NCI-H1092 treated with DMSO at 0.1 percent for 48 hours (cell line): ENCODE measurements at places on chromosomes 4 and X.

- DNase-seq: no peak
These were observed 120.5 kb downstream of the CAMK2D start for GRCh38 chr4:113641025-113641431.

GRCh38 chr4:184402740-184403383 lies 71.5 kb downstream of the IRF2 start:
- no peak for DNase-seq

DNA sequence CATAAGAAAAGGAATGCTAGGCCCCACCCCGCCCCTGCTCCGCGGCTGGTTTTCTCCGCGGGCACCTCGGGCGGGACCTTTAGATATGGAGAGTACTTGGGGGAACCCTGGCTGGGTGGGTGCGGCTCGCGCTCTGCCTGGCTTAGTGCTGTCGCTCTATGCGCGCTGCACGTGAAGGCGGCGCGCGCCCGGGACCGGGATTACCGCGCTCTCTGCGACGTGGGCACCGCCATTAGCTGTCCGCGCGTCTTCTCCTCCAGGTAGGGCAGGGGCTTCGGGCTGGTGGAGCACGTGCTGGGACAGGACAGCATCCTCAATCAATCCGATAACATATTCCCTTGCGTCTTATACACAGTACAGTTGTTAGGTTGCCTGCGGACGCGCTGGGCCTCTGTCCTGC lies 56.0 kb downstream of the MAGEB10 start:
- DNase-seq: no peak

GRCh38 chrX:115902995-115903394 lies 267.5 kb upstream of the AGTR2 start:
- DNase-seq: no peak

DNA sequence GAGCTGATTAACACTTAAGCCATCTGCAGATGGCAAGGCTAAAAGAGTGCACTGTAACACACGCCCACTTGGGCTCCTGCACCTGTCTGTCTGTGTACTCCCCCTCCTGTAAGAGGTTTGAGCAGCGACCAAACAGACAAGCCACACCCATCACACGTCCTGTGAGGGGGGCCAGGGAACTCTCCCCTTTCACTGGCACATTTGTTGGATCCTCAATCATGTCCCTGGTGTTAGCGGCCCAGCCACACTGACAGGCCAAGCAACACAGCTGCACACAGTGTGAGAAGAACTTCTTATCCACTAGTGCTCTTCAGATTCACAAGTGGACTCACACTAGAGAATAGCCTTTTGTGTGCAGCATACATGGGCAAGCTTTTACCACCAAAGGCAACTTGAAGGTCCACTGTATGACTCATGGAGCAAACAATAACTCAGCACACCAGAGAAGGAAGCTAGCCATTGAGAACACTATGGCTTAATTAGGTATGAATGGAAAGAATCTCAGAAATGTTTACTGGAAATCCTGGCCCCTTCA lies 29.1 kb upstream of the UTP14A start:
- peak; percentile 10 for DNase-seq

- DNase-seq: no peak
These were observed 50.9 kb downstream of the COX18 start for GRCh38 chr4:73018595-73018994.

DNA sequence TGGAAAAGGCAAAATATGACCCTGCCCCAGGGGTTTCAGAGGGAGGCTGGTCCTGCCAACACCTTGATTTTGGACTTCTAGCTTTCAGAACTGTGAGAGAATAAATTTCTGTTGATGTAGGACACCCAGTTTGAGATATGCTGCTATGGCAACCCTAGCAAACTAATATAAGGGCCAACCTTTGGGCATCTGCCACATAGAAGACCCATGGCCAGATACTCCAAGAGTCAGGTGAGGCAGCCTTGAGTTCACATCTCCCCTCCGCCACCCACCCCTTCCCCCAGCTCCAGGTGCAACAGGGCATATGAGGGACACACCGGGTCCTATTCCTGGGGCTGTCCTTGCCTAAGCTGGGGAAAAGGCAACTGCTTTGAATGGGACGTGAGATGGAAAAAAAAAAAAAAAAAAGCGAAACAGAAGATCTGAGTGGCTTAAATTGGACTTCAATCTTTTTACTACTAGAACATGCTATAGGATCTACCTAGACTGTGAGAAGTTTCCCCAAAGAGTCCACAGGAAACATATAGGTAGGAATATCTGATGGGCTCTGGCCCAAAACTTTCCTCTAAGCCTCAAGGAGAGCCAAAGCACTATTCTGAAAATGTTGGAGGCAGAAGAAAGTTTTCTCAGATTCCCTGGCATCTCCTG lies 56.5 kb upstream of the PROM1 start:
- no peak for DNase-seq

DNA sequence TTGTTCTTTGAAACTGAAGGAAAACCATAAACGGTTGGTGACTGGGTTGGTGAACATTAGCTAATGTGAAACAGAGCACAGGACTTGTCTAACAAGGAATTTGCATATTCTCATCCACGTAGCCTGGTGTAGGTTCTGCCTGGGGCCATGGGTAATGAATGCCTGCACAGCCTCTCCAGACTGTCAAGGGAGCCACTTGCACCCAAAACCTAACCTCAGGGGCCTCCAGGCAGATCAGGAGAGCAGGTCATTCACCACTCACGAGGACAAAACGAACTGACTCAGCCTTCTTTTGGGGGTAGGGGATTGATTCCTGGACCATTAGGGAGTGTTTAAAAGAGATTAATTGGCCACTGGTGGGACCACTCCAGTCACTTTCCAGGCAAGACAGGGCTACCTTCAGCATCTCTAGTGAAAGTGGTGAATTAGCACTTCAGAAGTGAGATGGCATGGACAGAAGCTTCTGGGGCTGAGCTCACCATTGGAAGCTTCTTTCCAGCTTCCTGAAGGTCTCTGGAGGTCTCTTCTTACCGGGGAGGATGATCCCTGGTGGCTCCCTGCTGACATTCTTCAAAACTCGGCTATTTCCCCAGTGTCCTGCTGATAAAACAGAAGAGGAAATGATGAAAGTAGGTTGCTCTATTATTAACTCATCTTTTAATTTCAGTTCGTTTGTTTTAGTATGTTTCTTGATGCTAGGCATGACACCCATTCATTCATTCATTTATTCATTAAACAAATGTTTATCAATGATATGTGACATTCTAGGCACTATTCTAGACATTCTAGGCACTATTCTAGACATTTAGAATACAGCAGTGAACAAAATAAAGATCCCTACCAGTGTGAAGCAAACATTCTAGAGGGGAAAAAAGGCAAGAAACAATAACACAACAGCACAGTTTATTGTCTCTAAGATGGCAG lies 104.5 kb upstream of the LNX1 start:
- no peak for DNase-seq

DNA sequence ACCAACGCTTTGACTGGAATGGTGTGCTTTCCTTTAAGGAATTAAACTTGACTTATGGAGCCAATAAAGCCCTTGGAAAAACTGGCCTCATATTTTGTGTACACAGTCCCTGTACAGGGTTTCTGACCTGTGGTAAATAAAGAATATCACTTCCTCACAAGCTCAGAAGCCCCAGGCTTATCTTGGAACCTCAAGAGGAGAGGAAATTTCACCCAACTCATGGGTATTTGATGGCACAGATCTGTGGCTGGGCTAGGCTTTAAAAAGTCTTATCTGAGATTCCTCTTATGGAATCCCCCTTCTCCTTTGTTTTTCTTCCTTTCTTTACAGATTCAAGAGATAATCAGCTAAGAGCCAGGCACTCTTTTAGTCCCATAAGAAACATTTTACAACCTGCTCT lies 89.3 kb upstream of the USP38 start:
- DNase-seq: no peak

- DNase-seq: no peak
These were observed 84.1 kb downstream of the IRF2 start for GRCh38 chr4:184389978-184390900.

DNA sequence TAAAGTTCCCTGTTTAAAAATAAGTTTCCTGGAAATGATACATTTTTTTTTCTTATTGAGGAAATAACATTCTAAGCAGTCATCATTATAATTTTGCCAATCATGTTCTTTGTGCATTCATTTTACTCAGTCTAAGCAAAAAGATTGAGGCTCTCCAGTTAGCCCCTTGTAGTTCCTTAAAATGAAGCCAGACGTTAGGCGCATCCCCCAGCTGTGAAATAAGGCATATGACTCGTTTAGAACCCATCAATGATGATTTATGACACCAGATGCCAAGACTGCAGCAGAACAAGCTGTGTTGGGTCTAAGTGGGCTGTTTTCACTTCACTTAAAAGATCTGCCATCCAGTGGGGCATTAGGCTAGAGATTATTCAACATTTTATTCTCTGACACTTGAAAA lies 17.0 kb downstream of the PDGFC start:
- DNase-seq: no peak

- no peak for DNase-seq
These were observed 5.3 kb upstream of the TRMT2B start for GRCh38 chrX:101057093-101057714.

GRCh38 chrX:80138938-80139337 lies 124.4 kb downstream of the TBX22 start:
- DNase-seq: no peak

DNA sequence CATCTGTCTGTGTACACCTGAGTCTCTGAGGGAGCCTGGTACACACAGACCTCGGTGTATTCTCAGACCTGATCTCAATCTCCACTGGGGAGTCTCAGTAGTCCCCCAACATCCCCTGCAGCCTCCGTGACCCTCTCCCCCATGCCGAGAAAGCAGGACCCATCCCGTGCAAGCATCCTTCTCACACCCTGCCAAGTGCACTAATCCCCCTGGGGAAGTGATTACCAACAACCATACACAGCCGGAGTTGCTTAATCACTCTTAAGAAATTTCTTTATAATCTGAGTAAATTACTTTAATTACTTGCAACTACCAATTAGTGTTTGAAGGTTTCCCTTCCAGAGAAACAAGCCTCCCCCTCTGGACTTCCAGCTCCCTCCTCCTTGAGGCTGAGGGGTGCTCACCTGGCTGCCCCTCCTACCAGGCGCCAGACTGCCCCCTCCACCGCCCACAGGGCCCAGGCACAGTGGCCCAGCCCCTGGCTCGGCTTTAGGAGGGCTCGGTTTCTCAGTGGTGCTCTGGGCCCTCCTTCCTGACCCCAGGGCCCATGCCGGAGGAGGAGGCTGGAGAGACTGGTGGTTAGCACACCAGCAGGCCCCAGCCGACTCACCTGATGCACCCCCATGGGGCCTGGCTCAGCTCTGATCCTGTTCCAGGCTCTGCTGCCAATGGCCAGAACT lies 43.8 kb downstream of the PJA1 start:
- DNase-seq: no peak

DNA sequence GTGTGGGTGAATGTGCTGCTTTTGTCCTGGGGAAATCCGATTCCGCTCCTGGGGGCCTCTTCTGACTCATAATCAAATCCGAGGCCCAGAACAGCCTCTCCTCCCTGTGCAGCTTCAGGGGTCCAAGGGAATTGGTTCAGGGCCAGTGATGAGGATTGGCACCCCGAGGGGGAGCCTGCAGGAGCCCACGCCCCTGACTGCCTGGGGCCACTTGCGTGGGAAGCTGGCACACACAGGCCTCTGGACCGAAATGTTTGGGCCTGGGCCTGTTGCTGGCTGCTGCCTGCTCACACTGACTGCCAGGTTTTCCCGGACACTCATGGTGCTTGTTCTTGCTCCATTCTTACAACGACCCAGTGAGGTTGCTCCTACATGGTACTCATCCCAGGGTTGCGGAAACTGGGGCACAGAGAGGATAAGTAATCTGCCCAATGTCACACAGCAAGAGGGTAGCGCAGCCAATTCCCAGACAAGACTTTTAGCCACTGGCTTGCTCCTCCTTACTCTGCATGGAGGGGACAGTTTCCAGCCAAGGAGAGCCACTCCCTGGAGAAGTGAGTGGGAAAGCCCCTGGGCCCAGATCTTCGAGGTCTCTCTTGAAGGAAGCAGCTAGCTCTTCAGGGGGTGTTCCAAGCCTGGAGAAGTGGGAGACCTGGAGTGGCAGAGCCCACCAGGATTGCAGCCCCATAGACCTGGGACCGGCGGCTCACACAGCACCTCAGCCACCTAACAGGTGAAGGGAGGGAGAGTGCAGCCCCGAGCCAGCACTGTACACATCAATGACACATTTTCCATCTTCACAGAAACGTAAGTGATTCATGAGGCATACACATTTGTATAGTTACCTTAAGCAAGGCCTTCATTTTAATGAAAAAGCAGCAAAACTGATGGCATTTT lies 20.3 kb downstream of the CFAP99 start:
- DNase-seq: no peak

DNA sequence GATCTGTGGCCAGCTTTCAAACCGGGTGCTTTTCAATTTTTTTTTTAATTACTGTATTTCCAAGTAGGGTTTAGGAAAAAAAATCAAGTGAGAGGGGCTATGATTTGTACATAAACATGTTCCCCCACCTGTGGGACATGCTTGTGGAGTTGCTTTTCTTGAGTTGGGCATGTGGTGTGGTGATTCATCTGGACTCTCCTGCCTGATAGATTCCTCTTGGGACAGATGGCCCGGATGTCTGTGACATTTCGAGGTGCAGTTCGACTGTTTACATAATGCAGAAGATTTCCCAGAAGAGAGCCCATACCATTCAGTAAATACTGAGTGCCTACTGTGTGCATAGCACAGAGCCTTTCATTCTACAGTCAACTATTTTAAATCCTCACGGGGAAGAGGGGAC lies 49.9 kb downstream of the DOCK11 start:
- DNase-seq: no peak

DNA sequence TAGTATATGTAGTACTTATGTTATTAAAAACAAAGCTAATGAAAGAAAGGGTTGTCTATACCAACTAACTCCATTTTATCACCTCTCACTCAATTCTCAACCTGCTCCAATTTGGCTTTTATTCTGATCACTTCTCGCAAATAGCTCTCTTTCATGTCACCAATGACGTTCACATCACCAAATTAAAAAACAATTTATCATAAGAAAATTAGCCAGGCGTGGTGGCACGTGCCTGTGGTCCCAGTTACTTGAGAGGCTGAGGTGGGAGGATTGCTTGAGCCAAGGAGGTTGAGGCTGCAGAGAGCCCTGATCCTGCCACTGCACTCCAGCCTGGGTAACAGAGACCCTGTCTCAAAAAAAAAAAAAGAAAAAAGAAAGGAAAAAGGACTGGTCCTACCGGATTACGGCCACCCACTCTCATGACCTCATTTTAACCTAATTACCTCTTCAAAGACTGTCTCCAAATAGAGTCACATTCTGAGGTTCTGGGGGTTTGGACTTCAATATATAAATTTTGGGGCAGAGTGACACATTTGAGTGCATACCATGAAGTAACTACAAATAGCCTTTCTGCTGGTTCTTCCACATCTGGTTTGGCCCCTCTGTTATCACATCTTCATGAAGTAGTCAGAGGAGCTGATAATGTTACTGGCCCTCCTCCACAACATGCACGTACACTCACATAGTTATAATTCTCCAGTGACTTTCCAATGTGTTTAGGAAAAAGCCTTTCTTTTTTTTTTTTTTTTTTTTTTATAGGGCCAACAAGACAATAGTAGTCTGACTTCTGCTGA lies 15.8 kb upstream of the RBMX start:
- no peak for DNase-seq

- no peak for DNase-seq
These were observed 831.1 kb upstream of the PABPC4L start for GRCh38 chr4:135032670-135033069.
